ENCODE measurements at places on chromosomes 5 and 9.

- no peak for DNase-seq
Measured at GRCh38 chr9:90013778-90014177, 409.0 kb downstream of the GADD45G start.

DNA sequence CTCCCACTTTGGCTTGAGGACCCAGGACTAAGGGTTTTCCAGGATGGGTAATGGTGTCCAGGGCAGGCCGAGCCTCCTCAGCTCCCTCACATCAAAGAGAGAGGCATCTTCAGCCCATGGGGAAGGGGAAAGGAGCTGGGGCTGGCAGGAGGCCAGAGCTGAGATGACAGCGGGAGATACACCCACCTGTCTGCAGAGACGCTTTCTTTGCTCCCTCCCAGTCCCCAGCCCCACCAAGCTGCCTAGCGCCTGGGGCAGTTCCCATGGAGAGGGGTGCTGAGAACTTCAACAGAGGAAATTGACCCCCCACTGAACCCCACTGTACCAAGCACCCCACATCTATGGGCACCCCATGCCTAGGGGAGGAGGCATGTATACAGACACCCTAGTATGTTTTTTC lies 10.6 kb downstream of the PCDH1 start:
- no peak for DNase-seq

DNA sequence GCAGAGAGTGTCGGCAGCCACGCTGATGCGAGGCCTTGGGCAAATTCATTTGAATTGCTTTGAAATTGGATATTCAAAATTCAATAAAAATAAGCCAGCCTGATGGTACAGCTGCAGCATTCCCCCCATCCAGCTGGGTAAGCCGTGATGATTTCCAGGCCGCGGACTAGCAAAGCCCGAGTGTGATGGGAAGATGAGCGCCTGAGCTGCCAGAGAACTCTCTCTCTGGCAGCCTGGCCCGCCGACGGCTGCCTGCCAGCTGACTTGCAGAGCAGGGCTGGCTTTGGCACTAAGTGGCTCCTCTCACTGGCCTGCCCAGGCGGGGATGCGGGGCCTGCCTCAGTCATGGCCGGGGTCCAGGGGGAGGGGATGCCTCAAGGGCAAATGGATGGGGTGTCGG lies 268.3 kb upstream of the WWC1 start:
- no peak for DNase-seq

- DNase-seq: no peak
Measured at GRCh38 chr9:91503673-91504081, 80.0 kb upstream of the NFIL3 start.

- DNase-seq: no peak
Measured at GRCh38 chr5:179819296-179820126, 1.2 kb upstream of the SQSTM1 start.

- DNase-seq: no peak
Measured at GRCh38 chr9:134317400-134317789, 8.9 kb upstream of the RXRA start.

DNA sequence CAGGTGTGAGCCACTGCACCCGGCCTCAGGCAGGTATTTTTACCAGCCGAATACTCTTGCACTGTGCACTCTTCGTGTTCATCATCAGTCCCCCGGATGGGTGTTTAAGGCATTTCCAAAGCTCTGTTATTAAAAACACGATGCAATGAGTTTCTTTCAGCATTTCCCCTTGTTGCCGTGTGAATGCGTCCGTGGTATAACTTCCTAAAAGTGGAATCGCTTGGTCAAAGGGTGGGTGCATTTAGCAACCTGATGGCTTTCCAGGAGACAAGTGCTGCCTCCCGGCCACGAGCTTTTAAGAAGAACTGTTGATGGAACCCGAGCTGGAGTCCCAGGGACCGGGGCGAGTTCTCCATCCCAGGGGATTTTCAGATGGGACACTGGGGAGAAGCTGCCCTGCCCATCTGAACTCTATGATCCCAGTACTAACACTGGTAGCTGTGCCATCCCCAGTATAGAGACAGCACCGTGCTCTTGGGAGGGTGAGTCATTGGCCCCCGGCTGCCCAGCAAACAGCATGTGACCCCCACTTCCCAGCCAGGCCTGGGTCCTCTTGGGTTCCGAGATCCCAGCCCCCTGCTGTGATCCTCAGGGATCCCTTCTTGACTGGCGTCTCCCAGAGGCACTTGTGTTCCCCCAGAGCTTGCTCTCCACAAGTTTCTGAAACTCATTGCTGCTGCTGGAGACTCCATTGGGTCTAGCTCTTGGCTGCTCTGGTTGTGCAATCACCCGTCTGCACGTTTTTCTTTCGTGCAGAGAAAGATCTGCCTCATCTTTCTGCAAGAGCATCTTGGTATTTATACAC lies 169.5 kb upstream of the IER5L start:
- DNase-seq: peak; percentile 24

DNA sequence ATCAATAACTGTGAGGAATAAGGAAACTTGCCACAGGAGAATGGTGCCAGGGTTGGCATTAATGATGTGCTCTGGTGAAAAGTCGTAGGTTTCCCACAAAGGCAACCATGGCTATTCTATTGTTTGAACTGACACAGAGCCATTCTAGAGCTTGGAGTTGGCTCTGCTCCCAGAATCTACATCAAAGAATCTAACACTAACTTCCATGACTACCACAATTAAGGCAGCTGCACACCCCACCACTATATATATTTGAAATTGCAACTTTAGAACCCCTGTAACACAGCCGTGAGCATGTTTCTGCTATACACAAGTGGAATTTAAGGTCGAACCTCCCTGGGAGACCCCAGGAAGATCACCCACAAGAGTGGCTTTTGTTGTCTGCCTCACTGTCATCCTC lies 89.7 kb upstream of the CCDC152 start:
- DNase-seq: no peak

- DNase-seq: no peak
Measured at GRCh38 chr5:149406203-149406978, 27.3 kb upstream of the IL17B start.
